NCI-H226 (cell line): ENCODE measurements at places on chromosomes 7 and 10.

- no peak for DNase-seq
These were observed 61.0 kb upstream of the AOAH start for GRCh38 chr7:36784991-36785940.

DNA sequence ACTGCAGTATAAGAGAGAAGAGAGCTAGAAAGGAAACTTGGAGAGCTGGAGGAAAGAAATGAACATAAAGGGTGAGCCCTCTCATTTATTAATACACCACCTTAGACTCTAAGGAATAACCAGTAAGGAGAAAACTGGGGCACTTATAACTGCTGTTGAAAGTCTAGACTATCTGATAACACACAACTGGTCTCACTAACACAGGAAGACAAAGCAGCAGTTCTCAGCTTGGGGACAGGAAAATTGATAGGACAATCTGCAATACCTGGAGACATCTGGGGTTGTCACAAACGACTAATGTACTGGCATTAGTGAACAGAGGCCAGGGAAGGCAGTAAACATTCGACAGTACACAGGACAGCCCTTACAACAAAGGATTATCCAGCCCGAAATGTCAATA, 6.8 kb downstream of the ELMO1 start:
- no peak for DNase-seq

- no peak for DNase-seq
These were observed 50.4 kb downstream of the TFEC start for GRCh38 chr7:115980159-115980558.

DNA sequence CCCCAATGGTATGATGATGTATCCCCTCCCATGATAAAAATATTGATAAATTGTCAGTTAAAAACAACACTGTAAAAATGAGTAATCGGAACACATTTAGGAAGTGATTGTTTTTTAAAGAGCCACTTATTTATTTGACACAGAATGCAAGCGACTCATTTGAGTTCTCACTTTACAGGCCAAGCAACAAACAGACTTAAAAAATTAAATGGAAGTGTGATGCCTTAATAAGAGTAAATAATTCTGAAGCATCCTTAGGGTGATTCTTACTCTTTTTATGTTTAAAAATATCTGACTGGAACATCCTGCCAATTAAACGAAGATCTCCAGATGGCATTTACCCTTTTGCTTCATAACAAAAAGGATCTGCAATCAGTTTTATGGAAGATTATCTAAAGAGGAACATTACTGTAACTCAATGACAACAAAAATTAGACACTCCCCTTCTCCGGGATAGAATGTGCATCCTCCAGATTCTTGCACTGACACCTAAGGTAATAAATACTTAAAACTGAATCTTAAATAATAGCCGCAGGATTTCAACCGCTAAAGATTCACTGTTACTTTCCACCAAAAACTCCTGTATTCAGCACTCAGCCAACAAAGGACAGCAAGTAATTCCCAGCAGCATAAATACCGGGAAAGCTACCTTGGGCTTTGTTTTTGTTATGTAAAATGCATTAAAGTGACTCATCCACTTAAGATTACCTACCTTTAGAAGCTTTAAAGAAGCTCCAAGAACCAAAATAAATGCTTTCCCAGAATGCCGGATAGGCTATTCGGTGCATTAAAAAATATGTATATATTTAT, 1.7 kb downstream of the CACNA2D1 start:
- no peak for DNase-seq
